COR-L47 (cell line): ENCODE measurements at places on chromosomes 16 and 17.

GRCh38 chr17:33519692-33520091, 226.6 kb upstream of the ASIC2 start:
- DNase-seq = no peak

DNA sequence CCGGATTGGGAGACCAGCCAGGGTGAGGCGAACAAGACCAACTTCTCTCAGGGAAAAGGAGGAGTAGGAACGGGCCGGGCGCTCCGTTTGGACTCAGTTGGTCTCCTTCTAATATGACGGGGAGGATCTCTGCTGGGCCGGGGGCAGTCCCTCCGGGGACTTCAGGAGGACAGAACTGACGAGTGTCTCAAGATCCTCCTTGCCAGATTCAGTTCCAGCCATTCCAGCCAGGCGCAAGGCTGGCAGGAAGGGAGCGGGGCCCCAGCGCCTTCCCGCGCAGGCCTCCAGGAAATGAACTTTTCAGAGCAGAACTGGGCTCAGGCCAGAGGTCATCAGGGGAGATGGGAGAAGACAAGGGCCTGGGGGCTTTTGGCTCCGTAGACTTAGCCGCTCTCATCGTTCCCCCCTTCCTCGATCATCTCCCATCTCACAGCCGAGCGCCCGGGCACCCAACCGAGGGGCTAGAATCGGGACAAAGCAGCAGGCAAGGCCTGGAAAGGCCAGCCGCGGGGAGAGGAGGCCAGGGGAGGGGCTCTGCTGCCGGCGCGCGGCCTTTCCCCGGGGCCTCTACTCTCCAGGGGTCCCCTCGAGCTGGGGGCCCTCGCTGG, 1.6 kb downstream of the ZNF423 start:
- no peak for DNase-seq

DNA sequence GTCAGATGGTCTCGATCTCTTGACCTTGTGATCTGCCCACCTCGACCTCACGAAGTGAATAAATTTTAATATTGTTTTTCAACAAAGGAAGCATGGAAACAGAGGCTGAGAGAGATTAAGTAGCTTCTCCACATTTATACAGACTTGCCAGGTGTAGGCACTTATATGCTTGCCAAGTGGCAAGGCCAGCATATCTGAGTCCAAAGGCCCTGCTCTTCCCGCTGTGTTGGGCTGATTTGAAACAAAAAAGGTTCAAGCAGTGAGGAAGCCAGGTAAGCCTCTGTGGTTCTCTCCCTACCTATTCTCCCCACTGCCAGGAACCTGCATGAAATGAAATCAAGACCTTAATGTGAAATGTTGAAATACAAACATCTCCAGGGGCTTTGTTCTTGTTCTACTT, 7.5 kb upstream of the SLC6A4 start:
- DNase-seq = no peak

DNA sequence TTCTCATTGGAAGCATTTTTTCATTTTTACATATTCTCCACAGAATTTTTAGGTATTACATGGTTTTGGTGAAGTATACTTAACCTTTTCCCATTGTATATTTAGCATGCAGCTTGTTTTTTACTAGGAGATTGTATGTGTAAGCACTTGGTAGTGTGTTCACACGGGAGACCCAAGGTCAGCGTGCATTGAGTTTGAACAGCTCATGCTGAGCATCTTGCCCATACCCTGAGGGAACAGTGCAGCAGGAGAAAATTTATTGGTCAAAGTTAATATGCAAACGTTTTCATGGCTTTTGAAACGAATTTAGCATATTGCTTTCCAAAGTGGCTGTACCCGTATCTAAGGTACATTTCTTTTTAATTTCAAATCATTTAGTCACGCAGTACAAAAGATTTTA, 168.7 kb downstream of the MRTFB start:
- no peak for DNase-seq

GRCh38 chr16:9820476-9821246, 361.6 kb downstream of the GRIN2A start:
- no peak for DNase-seq

- peak; percentile 67 for DNase-seq
Measured at GRCh38 chr17:82489851-82490511, 29.6 kb upstream of the FOXK2 start.

DNA sequence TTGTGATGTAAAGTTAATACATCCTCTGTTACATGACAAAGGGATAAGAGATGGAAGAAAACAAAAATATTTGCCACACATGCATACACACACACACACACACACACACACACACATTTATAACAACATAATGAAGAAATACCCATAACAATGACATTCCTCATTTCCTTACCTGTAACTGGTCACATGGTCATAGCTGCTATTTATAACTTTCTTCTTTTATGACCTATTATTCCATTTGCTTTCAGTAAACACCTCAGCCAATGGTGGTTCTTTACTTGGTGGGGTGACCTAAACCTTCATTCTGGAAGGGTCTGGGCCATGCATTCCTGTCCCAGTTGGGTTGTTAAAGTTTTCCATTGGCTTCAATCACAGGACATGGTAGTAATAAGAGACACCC, 5.3 kb downstream of the MT2A start:
- no peak for DNase-seq

DNA sequence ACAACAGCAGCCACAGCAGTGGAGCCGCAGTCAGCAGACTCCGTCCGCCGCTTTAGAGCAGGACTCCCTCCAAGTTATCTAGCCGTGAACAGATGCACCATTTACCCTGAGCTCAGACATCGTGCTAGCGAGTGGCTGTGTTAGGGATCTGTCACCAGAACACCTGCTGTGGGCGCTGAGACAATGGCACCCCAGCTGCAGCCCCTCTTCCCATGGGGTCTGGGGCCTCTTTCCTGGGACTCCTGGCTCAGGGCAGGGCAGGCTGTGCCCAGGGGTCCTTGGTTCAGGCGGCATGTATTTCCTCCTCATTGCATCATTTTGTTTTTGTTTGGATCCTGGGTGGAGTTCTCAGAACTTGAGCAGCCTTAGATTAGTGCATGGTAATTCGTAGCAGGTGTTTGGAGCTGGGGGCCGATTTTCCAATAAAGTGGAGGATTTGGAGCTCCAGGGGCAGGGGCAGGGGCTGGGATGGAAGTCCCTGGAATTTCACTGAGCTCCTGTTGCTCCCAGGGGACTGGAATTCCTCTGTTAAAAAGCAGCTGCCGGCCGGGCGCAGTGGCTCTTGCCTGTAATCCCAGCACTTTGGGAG, 23.4 kb downstream of the NMRAL1 start:
- no peak for DNase-seq

- DNase-seq = no peak
Measured at GRCh38 chr16:46715769-46716305, 26.4 kb downstream of the ORC6 start.

- DNase-seq = no peak
Measured at GRCh38 chr16:67017421-67017750, 11.6 kb upstream of the CBFB start.

- DNase-seq = no peak
Measured at GRCh38 chr16:1171854-1172428, 19.0 kb downstream of the CACNA1H start.

DNA sequence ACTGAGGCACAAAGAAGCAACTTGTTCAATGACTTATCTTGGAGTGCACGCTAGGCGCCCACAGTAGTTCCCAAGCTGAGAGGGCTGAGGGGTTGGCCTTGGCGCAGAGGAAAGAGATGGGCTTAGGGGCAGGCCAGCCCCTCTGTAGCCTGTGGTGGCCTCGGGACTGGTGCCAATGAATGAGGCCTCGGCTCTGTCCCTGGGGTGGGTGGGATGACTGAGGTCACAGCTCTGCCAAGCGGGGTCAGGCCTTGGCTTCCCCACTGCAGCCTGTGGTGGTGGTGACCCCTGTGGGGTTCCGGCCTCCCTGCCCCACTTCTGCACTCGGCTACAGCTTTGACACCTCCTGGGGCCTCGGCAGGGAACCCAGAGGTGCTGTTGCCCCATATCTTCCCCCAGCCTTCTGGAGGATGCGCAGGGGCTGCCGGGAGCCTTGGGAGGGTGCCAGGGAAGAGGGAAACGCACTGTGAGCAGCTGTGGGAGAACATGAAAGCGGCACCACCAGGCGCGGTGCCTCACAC, 46.0 kb downstream of the BEAN1 start:
- DNase-seq = no peak

GRCh38 chr17:48025040-48025903, 12.3 kb downstream of the COPZ2 start:
- DNase-seq = peak; percentile 95

GRCh38 chr17:15185625-15185991, 79.5 kb downstream of the PMP22 start:
- DNase-seq = no peak

- DNase-seq = no peak
Measured at GRCh38 chr17:21029036-21029435, 13.8 kb downstream of the USP22 start.

GRCh38 chr17:7173687-7174602, 5.2 kb downstream of the ASGR1 start:
- no peak for DNase-seq

DNA sequence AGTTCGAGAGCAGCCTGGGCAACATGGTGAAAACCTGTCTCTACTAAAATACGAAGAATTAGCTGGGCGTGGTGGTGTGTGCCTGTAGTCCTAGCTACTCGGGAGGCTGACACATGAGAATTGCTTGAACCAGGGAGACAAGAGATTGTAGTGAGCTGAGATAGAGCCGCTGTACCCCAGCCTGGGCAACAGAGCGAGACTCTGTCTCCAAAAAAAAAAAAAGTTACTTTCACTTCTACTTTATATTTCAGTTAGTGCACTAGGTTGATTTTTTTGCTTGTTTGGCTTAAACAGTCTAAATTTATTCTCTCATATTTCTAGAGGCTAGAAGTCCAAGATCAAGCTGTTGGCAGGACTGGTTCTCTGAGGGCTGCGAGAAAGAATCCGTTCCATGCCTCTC, 13.4 kb downstream of the CCDC102A start:
- DNase-seq = no peak

GRCh38 chr16:56637814-56638750, at the start of gene MT1A:
TSS of gene MT1A (plus strand) at chr16:56638666. CDS start at chr16:56638739, 73 bp downstream.
- DNase-seq = no peak
